ENCODE measurements at places on chromosomes 4 and X.

- no peak for DNase-seq
Observed at GRCh38 chr4:28488021-28488420, 1627.4 kb downstream of the STIM2 start.

GRCh38 chrX:115583496-115584004 is 22.6 kb downstream of the PLS3 start:
- DNase-seq = no peak

- no peak for DNase-seq
Observed at GRCh38 chrX:48715072-48715471, 18.5 kb downstream of the SUV39H1 start.

- DNase-seq = no peak
Observed at GRCh38 chr4:140764785-140765392, 8.7 kb upstream of the TBC1D9 start.

- DNase-seq = no peak
Observed at GRCh38 chr4:165766976-165767375, 106.1 kb upstream of the TLL1 start.

GRCh38 chrX:18354369-18355223 is at the start of gene SCML2:
TSS of gene SCML2 (minus strand) at chrX:18354688. CDS start at chrX:18334071, 20,617 bp downstream.
- DNase-seq = no peak

DNA sequence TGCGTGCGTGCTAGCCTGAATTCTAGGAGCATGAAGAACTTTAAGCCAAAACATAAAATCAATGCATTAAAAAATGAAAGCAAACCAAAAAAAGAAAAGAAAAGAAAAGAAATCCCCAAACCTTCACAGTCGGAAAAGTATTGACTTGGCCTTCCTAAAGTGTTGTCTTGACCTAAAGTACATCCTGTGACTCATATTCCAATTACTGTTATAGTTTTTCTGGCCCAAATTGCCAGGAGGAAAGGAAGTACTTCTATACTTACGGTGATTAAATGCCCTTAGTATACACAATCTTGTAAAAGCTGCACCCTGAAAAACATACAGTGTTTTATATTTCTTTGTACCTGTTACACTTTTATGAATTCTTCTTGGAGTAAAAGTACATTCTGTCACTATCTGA is 512.8 kb downstream of the ANKRD50 start:
- DNase-seq = no peak

DNA sequence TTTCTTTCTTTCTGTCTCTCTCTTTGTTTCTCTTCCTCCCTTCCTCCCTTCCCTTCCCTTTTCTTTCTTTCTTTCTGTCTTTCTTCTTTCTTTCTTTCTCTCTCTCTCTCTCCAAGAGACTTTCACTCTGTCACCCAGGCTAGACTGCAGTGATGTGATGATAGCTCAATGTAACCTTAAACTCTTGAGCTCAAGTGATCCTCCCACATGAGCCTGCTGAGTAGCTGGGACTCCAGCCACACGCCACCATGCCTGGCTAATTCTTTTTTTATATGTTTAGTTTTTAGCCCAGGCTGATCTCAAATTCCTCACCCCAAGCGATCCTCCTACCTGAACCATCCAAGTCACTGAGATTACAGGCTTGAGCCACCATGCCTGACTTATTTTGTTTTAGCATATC is 64.3 kb upstream of the EMCN start:
- no peak for DNase-seq

GRCh38 chr4:71141125-71141524 is 147.7 kb downstream of the DCK start:
- no peak for DNase-seq

DNA sequence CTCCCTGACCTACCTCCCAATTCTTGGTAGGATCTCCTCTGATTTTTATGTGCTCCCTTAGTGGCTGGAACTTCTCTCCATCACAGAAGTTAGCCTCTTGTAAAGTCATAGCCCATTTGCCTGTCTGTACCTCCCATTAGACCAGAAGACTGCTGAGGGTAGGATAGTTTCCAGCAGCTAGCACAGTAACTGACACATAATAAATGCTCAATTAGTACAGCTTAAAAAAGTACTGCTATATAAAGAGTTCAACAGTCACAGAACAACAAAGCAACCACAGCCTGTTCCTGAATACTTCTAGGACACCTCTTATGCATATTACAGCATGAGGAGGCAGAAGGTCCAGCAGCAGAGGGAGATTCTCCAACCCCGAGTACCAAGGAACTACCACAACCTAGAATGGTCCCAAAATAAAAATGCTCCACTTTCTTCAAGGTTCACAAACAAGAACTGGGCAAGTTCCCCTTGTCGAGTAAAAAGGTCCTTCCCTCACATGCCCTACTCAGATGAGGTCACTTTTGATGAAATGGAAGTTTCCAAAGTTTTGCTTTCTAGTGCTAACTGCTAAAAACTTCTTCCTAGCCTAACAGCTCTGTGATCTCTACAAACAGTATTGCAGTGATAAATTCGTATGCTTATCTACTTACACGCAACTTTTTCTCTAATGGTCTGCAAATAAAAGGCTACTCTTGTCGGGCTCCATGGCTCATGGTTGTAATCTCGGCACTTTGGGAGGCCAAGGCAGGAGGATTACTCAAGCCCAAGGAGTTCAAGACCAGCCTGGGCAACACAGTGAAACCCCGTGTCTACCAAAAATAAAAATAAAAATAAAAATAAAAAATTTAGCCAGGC is 12.8 kb downstream of the MECP2 start:
- no peak for DNase-seq

DNA sequence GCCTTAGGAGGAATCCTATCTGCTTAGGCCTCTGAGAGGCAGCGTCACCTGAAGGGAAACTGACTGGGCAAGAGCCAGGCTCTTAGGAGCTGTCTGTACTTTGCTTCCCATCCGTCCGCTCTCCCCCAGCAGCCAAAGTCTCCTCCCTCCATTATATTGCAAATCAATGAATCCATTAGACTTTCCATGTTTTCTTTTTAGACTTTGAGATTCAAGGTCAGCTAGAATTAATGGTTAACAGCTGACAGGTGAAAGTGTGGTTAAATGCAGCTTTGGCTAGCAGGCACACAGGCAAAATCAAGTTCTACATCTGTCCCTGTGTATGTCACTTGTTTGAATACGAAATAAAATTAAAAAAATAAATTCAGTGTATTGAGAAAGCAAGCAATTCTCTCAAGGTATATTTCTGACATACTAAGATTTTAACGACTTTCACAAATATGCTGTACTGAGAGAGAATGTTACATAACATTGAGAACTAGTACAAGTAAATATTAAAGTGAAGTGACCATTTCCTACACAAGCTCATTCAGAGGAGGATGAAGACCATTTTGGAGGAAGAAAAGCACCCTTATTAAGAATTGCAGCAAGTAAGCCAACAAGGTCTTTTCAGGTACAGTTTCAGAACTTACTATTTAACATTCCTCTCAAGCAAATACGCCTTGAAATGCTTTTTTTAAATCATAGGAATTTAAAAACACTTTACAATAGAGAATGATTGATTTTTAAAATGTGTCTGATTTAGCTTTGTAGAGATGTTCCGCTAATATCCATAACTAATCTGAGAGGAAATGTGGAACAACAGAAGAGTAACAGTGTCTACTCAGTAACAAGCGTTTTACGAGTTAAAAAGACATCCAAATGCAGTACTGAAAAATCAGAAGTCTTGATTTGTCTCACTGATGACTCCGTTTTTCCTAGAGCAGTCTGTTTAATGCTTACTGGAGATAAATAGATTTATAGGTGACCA is at the start of gene F11:
TSS of gene F11 (plus strand) at position 507 of the 970 bp plus-strand sequence. CDS start 948 bp downstream, outside the sequence.
- DNase-seq = no peak

DNA sequence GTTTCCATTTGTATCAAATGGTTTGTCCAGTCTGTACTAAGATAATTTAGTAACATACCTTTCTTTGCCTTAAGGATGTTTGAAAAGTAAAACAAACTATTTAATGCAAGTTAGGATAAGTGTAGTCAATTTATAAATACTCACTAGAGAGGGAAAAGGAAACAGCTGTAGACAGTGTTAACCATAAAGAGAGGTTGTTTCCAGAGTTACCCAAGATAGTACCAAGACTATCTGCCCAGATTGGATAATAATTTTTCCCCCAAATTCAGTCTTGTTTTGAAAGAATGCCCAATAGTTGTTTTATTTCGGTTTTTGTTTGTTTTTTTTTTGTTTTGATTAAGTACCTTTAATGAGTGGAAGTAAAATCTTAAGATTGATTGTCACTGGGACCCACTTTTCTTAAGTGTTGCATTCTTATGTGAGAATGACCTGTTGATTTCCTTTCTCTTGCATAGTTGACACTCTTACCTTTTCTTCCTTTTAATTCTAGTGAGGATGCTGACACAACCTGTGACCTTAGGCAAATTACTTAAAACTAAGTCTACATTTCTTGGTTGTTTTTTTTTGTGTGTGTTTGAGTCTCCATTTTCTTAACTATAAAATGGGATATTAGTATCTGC is 12.8 kb downstream of the AFF1 start:
- DNase-seq = no peak

DNA sequence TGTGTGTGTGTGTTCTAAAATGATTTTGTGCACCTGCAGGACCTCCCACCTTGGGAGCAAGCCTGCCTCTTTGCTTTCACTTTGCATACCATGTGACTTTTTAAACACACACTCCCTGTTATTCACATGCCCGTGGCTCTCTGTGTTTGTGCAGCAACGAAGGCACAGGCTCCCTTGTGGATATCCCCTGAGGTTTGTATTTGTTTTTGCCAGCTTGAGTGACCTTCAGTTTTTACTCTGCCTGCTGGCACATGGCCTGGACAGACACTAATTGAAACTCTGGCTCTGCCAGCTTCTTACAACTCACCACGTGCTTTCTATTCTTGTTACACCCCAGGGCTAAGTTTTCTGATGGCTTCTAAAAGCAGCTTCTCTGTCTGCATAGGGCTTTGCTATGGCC is 885.8 kb downstream of the SH3BGRL start:
- DNase-seq = no peak

DNA sequence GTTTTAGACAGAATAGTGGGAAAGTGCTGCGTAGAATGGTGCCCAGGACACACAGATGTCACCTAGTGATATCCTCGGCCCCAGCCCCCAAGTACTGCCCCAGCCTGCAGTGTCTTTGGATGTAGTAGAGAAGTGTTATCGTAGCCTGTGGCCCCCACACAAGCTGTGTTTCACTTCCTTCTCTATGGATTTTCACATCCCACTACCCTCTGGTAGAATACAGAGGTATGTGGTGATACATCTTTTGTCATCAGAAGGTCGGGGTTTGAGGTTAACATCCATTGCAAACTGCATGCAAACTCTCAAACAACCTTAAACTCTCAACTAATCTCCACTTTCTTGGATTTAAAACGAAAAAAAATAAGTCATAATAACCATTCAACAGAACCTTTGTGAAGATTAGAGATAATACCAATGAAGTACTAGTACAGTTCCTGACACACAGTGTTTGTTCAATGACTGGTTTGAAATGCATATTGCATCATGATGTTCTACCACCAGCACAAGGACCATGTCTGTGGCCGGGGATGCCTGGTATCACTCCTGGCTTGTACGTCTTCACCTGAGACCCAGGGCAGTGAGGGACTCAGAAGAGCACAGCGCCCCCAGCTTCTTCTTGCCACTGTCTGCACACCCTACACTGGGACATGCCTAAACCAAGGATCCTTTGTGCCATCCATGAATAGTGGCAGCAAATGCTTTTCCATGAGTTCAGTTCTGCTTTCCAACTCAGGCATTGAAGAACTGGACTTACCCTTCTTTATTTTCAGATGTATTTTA is 267.3 kb downstream of the DCTD start:
- no peak for DNase-seq

- DNase-seq = no peak
Observed at GRCh38 chrX:19514791-19515614, at the start of gene MAP3K15. TSS of gene MAP3K15 (minus strand) at chrX:19515508. CDS start at chrX:19515261, 247 bp downstream.

- no peak for DNase-seq
Observed at GRCh38 chrX:72102126-72102525, 29.6 kb downstream of the RTL5 start.

- DNase-seq = no peak
Observed at GRCh38 chr4:182409271-182409670, 166.1 kb downstream of the TENM3 start.

- no peak for DNase-seq
Observed at GRCh38 chr4:40180356-40180755, 16.5 kb upstream of the RHOH start.

GRCh38 chr4:181939199-181939945 is 303.8 kb upstream of the TENM3 start:
- no peak for DNase-seq

DNA sequence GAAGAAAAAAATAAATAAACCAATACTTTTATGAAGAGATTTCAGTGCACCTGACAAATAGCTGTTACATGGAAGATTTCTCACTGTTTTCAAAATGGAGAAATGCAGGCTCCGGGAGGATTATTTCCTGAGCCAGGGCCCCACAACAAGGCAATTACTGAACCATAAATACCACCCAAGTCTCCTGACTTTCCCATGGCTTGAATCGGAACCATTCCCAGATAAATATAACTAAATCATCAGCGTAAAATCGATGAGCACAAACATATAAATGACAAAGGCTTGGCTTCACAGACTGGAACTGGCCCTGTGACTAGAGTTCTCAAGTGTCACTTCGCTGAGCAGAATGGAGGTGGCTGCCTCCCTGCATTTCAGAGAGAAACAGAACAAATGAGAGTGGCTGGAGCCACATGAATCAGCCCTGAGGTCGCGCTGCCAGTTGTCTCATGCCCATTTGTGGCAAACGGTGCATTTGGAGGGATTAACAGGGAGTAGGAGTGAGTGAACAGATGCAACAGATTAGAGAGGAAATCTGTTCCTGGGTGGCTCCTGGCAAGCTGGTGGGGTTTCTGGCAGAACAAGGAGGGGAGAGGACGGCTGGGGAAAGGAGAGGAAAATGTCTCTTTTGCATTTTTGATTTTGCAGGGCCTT is 57.3 kb upstream of the STIM2 start:
- DNase-seq = no peak

- no peak for DNase-seq
Observed at GRCh38 chrX:39772057-39772832, 325.5 kb downstream of the BCOR start.

DNA sequence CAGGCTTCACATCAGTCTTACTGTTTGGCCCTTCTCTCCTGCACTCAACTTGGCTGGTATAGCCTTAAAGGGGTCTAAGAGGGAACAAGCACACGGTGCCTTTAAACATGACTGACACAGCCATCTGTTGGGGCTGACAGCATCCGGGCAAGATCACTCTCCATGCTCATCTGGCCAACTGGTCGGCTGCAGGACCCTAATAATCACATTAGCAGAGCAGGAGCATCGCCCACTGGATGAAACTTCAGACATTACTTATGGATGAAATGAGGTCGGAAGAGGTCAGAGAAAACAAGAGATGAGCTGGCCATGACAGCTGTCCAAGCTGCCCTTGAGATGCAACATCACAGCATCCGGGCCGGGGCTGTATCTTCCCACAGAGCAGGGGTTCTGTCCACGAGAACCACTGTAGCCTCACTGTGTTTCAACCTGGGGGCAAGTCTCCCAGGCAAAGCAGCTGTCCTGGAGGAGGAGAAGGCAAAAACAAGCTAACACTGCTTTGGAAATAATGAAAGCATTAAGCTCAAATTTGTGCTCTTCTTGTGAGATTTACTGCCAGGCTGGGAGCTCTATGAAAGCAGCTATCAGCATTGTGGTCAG is 94.4 kb upstream of the TTC29 start:
- no peak for DNase-seq

- no peak for DNase-seq
Observed at GRCh38 chr4:182567119-182567518, 323.9 kb downstream of the TENM3 start.
